Ascending aorta (tissue), 2 donors: ENCODE measurements at places on chromosomes 16 and 17.

- no peak for DNase-seq
Observed at GRCh38 chr16:27251541-27252205, 16.9 kb downstream of the NSMCE1 start.

DNA sequence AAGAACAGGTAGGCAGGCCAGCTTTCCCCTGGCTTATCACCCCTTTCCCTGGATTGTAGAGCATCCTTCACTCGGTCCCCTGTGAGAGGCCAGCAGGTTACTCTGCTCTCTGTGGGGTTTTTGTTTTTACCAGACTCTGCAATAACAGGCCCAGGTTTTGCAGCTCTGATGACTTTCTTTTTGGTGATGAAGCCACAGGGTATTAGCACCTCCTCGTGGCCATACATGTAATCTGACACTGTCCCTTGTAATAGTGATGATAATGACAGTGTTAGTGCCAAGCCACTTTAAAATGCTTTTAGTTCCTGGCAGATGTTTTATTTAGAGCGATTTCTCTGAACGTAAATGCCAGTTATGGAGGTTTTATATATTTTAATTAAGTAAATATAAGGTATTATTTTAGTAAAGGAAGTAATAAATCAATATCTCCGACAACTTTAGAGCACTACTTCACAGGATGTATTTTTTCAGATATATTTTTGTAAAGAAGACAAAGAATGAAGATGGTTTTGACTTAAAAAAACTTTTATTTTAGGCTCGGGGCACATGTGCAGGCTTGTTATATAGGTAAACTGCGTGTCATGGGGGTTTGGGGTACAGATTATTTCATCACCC is 38.0 kb upstream of the CPHXL start:
- peak; percentile 70 for DNase-seq

GRCh38 chr16:11050944-11051343 is 106.6 kb downstream of the CLEC16A start:
- no peak for DNase-seq

- no peak for DNase-seq
Observed at GRCh38 chr16:1291576-1291974, 17.9 kb upstream of the UBE2I start.

GRCh38 chr17:34246881-34247280 is 8.2 kb upstream of the CCL2 start:
- DNase-seq, result no peak

DNA sequence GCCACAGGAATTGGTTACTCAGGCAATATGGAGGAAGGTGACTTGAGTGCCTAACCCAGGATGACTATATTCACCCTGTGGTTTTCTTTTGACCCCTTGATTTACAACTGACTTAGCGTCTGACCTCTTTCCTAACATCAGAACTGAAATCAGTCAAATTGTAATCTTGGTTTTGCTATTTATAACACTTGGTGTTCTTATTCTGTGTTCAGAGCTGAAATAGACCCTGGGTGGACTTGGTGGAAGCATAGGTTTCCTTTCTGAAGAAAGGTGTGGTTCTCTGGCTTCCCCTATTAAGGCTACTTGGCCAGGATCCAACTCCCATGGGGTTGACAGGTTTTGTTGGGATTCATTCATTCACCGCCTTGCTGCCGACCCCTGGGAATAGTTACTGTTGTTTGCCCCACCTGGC is 80.8 kb downstream of the CLEC16A start:
- DNase-seq, result no peak

DNA sequence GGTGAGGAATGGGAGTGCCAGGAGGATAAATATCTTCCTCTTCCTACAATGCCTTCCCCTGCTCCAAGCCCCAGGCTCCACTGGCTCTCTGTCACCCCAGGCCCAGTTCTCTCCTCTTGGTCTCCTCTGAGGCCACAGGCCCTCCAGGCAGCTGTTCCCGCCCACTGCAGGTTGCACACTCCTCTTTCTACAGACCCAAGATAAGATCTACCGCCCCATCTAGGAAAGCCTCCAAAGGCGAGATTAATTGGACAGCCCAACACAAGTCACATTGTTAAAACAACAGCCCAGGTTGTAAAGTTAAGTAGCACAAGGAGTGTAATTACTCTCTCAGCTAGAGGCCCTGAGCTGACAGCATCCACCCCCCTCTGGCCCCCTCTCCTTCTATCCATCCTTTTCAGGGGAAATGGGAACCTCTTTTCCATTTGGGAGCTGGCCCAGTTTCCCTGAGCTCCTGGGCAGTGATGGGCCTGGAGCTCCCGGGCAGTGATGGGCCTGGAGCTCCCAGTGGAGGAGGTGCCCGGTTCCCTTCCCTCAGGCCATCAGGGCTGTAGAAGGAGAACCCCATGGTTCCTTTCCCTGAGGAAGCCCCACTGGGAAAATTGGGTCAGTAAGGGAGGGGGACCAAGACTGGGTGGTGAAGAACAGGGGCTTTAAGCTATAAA is 7.3 kb downstream of the DLX4 start:
- no peak for DNase-seq

DNA sequence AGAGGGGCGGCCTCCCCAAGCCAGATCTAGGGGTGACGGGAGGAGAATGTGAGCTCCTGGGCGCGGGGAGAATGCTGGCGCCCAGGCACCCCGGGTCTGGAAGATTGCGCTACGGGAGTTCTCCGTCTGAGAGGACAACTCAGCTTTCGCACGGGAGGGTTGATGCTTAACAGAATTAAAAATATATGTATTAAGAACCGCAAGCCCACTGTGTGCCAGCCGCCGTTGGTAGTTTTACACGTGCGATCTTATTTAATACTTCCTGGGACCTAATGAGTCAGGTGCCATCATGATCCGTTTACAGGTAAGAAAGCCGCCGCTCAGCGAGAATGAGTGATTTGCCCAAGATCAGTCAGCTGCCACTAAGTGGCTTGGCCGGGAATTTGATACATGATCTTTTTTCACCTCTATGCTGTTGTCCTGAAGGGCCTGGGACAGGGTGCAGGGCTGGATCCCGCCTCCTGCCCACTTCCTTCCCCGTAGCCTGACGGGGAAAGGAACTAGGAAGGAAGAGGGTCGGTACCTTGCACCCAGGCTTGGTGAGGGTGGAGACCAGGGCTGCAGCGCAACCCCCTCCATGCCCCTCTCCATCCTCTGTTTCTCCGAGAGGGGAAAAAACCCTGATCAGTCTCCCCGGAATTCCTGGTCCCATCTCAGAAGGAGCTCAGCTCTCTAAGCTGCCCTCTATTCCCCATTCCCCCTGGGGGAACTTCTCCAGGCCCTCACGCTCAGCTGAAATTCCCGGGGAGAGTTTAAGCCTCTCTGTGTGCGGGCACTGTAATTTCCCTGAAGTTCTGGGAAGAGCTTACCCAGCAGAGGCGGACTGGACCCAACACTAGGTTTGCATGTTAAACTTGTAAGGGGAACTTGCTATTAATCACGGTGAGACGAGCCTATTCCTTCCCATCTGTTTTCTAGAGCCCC is 983 bp downstream of the VAT1L start:
- no peak for DNase-seq

GRCh38 chr16:19393226-19394111 is 24.2 kb upstream of the TMC5 start:
- no peak for DNase-seq

- DNase-seq, result no peak
Observed at GRCh38 chr17:76791053-76791980, 53.4 kb downstream of the MFSD11 start.

- no peak for DNase-seq
Observed at GRCh38 chr17:63525190-63525946, 2.2 kb downstream of the KCNH6 start.

GRCh38 chr16:65274566-65274965 is 152.7 kb upstream of the CDH11 start:
- DNase-seq, result no peak

GRCh38 chr16:57358086-57358420 is 530 bp upstream of the CCL22 start:
- DNase-seq, result no peak

DNA sequence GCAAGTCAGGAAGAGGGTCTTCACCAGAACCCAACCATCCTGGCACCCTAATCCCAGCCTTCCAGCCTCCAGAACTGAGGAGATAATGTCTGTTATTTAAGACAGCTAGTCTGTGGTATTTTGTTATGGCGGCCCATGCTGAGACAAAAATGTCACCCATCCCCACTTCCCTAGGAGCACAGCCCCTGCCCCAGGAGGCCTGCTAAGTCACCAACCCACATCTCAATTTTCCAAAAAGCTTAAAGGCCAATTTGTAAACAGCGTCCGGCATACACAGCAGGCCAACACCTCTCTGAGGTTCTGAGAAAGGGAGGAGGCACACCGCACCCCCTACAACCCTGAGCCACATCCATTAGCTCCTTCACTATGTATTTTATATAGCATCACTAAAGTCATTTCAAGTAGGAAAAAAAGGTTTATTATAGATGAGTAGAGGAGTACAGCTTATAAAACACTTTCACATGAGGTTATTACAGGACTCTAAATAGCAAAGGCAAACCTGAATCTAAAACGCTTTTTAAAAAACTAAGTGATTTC is 6.9 kb downstream of the TMEM170A start:
- DNase-seq, result no peak

DNA sequence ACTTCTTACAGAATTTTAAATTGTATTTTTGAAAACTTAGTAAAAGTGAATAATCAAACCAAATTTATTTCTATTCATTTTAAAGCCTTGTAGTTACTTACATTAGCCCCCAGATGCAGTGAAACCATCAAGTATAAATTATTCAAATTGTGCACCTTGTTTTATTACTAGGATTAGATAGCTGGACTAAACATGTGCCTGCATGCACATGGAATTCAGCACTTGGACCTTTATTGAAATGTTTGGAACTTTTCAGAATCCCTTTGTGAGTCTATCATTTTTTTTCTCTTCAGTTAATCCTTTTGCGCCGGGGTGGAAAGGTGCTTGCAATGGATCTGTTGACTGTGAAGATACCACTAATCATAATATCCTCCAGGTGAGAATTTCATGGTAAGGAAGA is 4.7 kb downstream of the ZPBP2 start:
- DNase-seq, result no peak

DNA sequence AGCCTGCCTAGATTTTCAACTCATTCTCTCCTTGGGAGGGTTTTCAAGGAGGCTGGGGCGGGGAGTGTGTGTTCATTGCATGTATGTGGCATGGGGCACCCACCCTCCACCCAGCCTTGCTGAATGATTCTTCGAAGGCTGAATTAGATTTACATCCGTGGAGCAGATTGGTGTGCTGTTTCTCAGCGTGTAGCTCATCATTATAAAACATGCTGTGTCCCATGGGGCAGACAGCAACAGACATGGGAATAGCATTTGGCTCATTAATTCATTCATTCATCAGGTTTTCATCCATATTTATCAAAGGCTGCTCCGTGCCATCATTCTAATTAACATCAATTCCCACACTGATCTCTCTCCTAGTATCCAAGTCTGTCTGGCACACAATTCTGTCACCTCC is 10.6 kb upstream of the CD300A start:
- DNase-seq, result no peak

DNA sequence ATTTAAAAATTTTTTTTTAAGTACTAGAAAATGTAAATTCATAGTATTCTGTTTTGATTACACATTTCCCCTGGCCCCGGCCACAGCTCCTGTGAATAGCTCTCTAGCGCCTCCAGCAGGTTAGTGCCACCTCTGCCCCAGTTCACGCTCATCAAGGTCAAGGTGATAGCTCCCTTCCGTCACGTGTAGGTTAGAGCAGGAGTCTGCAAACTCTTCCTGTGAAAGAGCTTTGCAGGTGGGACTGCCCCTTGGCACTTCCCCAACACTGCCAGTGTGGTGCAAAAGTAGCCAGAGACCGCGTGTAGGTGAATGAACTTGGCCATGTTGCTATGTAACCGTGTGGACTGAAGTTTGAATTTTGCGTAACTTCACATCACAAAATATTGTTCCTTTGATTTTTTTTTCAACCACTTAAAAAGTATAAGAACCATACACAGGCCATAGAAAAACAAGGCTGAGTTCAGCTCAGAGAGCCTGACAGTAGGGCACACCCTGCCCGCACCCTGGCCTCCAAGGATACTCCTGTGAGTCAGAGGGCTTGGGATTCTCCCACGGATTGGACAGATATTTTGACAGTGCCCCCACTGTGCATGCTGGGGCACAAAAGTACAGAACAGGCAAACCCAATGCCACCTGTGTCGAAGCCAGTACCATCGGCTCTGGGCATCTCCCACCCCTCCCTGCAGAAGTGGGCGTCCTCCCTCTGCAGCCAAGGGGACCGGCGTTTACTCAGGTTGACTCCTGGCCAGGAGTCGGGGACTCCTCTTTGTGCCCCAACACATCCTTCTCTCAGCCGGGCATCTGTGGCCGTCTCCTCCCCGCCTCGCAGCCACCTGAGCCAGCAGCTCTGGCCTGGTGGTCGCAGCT is 92.0 kb upstream of the CHMP6 start:
- no peak for DNase-seq

GRCh38 chr17:18161207-18162145 is 22.2 kb upstream of the ALKBH5 start:
- no peak for DNase-seq

DNA sequence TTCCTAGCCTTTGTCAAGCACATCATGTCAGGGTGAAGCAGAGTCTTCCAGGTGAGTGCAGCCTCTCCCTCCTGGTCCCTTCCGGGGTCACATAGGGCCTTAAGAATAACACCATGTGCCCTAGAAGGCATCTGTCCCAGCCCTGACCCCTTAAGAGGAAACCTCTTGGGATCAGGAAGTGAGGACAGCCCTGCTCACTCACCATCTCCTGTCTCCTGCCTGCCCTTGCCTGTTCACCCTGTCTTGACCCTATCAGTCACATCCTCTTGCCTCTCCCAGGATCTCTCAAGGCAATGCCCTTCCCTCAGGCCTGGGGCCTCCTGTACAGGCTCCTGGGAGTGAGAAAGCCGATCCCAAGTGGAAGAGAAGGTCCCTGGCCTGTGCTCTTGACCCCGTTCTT is 13.9 kb downstream of the MYL4 start:
- no peak for DNase-seq

GRCh38 chr17:36104701-36105181 is 1.1 kb downstream of the CCL4 start:
- DNase-seq, result no peak

- DNase-seq, result no peak
Observed at GRCh38 chr16:10037751-10038150, 144.5 kb downstream of the GRIN2A start.

GRCh38 chr17:53749178-53749577 is 73.5 kb upstream of the KIF2B start:
- no peak for DNase-seq

DNA sequence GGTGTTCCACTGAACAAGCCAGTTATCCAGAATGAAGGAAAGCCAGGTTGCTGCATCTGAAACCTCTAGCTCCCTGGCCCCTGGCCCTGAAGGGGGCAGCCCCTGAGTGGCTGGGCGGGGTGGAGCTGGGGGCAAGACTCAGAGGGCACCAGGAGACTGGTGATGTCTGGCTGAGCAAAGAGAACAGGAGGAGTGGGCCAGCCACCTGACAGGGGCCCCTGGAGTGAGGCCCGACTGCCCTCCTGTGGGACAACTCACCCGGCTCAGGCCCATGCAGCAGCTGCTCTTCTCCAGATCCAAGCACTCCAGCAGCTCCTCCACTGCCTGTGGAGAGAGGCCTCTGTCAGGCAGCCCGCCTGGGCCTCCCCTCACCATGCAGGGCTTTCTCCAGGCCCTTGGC is 60.4 kb downstream of the PIPOX start:
- DNase-seq, result no peak

GRCh38 chr17:70060415-70060814 is 14.6 kb upstream of the KCNJ16 start:
- DNase-seq, result no peak
